Left lung (tissue), 14 donors: ENCODE measurements at places on chromosomes 6 and 20.

DNA sequence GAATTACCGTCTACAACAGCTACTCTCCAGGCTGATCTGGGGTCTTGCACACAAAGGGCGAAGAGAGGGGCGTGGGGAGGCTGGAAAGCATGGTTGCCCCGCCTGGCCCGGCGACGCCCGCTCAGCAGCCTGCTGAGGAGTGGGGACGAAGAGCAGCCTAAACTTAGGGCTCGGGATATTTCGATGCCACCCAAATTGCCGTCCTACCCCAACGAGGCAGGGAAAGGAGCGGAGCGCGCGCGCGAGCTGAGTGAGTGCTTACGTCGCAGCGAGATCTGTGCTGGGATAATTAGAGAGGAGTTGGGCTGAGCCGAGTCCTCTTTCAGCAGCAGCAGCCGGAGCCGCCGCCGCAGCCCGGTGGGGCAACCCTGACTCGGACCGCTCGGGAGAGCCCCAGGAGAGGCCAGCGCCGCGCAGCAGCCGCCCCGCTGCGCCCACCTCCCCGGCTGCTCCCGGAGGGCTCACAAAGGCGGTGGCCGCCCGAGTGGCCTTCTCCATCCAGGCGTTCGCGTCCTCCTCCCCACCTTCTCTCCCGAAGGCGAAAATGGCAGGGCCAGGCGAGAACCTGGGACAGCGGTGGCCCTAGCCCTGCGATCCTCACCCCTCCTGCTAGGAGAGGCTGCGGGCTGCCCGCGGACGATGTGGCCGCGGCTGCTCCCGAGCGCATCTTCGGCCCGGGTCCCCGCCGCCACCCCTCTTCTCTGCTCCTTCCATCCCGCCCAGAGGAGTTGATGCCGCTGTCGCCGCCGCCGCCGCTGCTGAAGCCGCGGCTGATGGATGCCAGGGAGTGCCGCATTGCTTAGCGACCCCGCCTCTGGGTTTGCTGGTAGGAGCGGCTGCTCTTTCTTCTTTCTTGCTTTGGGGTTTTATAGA lies at the start of gene CLVS2:
TSS of gene CLVS2 (plus strand) at position 315 of the 873 bp plus-strand sequence. CDS start 1,543 bp downstream, outside the sequence.
- peak; percentile 75 for DNase-seq

- DNase-seq = no peak
Measured at GRCh38 chr20:46883892-46884291, 10.8 kb upstream of the EYA2 start.

- no peak for DNase-seq
Measured at GRCh38 chr20:47063407-47063806, 168.8 kb downstream of the EYA2 start.

GRCh38 chr20:8964959-8965562 lies 103.8 kb upstream of the PLCB4 start:
- DNase-seq = no peak

DNA sequence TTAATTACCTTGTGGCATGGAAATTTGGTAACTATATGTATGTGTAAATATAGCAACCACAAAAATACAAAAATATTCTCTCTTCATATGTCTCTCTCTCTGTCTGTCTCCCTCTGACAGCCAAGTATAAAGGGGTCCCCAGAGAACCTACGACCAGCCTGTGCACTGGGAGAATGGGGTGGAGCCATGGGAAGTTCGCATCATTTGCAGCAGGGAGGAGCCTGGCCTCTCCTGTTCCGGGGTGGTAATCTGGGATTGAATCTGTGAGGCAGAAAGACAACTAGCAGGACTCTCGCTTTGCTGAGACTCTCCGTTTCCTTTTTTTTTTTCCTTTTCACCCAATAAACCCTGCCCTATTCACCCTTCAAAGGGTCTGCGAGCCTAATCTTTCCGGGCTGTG lies 1109.1 kb downstream of the HACE1 start:
- no peak for DNase-seq

DNA sequence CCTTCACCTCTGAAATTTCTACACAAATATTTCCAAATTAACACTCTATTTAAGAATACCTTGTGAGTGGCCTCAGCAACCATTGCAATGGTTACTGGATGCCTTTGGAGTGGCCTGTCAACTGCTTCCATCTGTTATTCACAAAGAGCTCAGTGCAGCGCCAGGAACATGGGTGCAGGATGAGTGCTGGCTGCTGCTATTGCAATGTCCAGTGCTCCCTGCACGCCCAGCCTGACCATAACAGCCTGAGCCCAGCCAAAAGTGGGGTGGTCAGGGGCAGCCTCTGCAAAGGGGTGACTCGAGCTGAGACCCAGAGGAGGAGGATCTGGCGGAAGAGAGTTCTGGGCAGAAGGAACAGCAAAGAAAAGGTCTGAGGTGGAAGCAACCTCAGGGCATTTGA lies 18.4 kb downstream of the CASS4 start:
- no peak for DNase-seq

DNA sequence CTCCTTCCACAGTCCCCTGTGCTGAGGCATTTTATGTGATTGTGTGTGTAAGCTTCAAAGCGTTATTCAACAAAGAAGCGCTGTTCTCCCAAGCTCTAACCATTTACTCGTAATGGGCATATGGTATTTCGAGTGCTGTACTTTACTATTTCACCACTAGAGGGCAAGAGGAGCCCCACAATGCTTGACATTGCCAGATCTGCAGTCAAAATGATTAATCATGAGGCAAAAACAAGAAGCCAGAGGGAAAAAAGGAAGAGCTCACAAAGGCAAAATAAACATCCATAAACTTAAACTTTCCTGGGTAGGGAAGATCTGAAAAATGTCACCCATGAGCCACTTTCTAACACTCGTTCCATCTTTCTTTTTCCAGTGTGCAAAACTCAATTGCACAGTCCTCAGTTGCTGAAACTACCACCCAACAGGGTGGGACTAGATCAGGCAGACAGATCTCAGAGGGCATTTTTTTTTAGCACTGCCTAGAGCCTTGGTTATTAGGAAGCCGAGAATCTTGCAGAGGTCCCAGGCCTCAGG lies 215.0 kb upstream of the PLCB4 start:
- DNase-seq = no peak

- no peak for DNase-seq
Measured at GRCh38 chr6:63803371-63803770, 167.8 kb downstream of the PHF3 start.

DNA sequence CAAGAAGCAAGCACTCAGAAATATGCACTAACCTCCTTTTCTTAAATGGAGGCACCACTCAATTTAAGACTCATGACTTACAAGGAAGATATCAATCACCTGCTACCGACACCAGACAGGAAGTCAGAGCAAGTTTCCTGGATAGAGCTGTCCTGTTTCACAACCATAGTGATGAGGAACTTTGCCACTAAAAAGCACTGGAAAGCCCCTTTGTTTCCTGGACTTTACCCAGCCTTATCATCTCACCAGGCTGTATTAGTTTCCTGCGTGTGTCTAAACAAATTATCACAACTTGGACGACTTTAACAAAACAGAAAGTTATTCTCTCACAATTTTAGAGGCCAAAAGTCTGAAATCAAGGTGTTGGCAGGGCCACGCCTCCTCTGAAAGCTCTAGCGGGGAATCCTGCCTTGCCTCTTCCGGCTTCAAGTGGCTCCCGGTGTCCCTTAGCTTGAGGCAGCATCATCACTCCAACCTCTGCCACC lies 253.8 kb upstream of the STXBP5 start:
- DNase-seq = no peak

GRCh38 chr6:53915026-53915691 lies 120.4 kb downstream of the LRRC1 start:
- no peak for DNase-seq

GRCh38 chr6:41464481-41464880 lies 81.7 kb upstream of the FOXP4 start:
- no peak for DNase-seq

- no peak for DNase-seq
Measured at GRCh38 chr6:169838346-169839028, 87.1 kb downstream of the ERMARD start.

- no peak for DNase-seq
Measured at GRCh38 chr20:20782231-20782630, 69.8 kb upstream of the RALGAPA2 start.

DNA sequence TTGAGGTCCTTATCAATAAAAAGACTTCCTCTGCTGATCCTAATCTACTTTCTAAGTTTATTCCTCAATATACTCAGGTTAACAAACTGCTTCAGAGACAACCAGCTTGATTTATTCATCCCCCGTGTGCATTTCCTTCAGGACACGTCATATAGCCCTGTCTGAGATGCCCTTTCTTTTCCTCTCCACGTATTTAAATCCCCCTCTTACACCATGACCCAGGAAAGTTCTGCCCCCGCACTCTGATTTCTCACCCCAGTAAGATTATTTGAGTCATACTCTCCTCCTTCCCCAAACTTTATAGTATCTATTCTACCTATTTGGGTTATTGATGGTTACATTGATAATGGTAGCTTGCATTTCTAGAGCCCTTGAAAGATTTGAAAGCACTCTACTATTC lies 9.8 kb upstream of the CGA start:
- DNase-seq = no peak

DNA sequence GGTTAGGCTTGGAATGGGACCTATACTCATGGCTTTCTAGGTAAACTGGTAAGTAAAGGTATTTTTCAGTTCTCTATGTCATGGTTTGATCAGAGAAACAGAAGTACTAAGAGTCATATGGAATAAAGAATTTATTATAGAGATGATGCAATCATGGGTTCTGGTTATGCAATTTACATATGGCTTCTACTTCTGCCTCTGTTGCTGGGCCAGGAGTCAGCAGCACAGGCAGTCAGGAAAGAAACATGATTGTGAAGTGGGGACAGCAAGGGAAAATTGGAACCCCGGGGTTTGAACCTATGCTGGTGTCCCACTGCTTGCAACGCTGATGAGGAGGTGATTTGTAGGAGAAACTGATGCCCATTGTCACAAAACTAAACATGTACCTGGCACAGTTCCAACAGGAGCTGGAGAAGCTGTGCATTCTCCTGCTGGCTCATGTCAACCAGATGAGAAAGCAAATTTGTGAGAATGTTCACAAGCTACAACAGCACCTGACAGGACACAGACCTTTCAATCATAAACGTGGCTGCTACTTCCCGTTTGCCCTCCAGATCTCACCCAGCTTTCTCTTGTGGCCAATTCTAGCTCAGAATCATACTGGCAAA lies 887.1 kb downstream of the TFAP2A start:
- no peak for DNase-seq

DNA sequence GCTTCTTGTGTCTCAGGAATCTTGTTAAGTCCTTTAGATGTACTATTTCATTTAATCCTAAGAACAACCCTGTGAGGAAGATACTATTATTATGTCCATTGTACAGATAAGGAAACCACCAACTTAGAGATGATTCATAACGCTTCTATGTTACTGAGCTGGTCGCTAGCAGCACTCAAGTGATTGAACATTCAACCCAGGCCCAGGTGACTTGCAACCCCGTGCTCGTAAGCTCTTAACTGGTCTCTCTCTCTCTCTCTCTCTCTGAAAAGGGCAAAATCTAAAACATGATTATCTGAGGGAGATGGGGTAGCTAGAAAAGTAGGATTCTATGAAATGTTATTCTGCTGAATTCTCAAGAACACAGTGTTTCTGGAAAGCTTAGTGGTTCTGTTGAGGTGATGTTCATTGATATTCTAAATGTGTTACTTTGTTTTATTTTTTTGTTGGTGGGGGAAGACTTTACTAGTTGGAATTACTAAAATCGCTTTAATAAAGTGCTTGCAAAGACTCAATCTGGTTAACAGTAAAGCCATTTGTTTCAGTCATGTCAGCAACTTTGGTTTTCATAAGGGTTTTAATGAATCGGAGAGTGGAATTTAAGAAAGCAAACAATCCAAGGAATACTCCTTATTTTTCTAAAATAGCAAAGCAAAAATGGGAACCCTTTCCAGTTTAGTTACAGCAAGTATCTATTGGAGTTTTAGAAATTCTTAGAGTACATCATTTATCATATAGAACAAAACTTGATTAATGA lies 265.0 kb upstream of the TAB2 start:
- no peak for DNase-seq

DNA sequence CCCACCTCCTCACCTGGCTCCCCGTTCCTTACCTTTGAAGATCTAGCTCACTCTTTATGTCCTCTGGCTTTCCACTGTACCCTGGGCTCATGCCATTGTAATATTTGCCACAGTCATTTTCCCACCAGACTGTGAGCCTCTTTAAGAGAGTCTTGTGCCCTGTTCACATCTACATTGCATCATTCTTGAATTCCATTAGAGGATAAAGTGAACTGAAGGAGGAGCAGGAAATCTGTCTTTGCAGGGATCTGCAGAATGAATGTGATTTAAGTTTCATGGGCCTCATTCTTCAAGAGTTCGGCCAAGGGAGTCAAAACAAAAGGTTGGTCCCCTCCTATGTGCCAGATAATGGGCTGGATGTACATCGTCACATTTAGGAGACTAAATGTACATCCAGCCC lies 272.6 kb upstream of the CITED2 start:
- DNase-seq = no peak

- DNase-seq = no peak
Measured at GRCh38 chr6:152078804-152079203, 271.3 kb downstream of the ESR1 start.

- DNase-seq = no peak
Measured at GRCh38 chr6:159252955-159253508, 83.8 kb downstream of the FNDC1 start.

DNA sequence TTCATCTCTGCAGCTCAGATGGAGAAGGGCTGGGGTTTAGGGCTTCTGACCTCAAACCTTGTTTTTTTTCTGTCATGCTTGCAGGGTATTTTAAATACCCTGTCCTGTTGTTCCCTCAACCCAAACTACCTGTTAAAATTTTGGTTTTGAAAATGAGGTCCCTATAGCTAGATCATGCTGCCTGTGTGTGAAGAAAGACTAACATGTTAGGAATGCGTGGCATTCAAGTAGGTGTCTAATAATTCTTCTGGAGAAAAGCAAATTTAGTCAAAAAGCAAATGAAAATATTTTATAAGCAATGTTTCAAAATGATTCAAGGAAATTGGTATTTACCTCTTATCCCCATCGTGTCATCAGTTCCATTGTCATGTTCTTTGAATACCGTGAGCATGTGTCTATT lies 77.2 kb upstream of the C20orf144 start:
- no peak for DNase-seq

DNA sequence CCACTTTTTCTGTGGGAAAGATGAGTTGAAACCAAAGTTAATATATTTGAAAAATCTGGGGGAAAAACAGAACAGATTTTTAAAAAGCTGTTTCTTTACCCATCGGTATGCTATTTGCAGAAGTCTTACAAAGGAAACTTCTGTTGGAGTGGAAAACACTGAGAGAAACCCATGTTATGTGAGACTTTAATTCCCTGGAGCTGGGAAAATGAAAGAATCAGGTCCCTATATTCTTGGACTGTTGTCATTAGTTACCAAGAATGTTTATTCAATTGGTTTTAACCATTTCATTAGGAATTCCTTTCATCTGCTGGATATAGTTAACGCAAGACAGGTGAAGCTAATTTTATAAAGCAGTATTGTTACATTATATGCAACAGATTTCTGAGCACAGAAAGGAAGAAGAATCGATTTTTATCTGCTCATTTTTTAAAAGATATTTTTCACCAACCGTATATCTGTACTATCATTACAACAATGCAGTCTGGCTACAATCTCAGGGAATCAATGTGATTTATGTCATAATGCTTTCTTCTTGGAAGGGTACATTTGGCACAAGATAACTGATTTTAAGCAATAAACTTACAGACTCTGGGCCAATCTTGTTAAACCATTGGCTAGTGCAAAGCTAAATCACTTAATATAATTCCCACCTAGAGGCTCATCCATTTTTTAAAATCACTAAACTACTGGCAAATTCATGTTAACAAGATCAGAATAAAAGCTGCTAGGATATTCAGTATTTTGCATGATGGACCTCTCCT lies 170.0 kb downstream of the MOXD1 start:
- no peak for DNase-seq

GRCh38 chr20:56839222-56839621 lies 210.1 kb downstream of the TFAP2C start:
- no peak for DNase-seq

GRCh38 chr6:159041181-159041580 lies 3.6 kb downstream of the TAGAP start:
- DNase-seq = no peak
